ENCODE measurements at places on chromosomes 3 and 15. TPM values are rescaled to one million over a fixed set of nuclear protein-coding genes. Genes with fewer than 3 reads are reported as not detected.

- no peak overlapping the region for H3K27ac ChIP-seq
- DNase-seq, result no peak
- no peak overlapping the region for H3K4me3 ChIP-seq
- H3K36me3 ChIP-seq, result no peaks in the 10 kb centered on the region
- peaks cover 14% of the 10 kb centered on the region for H3K4me1 ChIP-seq
Measured at GRCh38 chr15:85280203-85280602, 100.2 kb upstream of the AKAP13 start.

GRCh38 chr15:99565049-99565298 is 810 bp upstream of the MEF2A start:
- no peak for DNase-seq
- H3K4me3 ChIP-seq, result peak overlapping the region; percentile 65
- peaks cover 17% of the 10 kb centered on the region for H3K27me3 ChIP-seq
- peaks cover 5% of the 10 kb centered on the region for H3K36me3 ChIP-seq

- peaks cover 9% of the 10 kb centered on the region for H3K4me1 ChIP-seq
- peaks cover 3% of the 10 kb centered on the region for H3K27me3 ChIP-seq
- no peaks in the 10 kb centered on the region for H3K36me3 ChIP-seq
- H3K4me3 ChIP-seq, result no peak overlapping the region
- H3K27ac ChIP-seq, result peak overlapping the region; percentile 9
Measured at GRCh38 chr3:57006949-57007419, 53.5 kb upstream of the SPATA12 start.

DNA sequence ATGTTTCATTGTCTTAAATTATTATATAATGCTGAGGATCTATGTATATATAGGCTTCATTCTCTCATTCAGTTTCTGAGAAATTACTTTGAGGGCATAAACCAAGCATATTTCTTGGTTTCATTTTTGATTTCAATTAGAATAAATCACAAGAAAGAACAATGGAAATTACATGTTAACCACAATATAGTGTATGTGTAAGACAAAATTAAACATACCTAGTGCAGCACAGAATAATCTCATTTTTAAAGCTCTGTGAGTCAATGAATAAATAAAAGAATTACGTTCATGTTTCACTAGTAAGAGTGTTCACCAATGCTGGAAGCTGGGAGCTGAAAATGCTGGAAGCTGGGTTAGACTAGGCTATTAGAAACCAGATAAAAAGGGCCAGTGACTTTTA is 72.8 kb downstream of the UBE3A start:
- peaks cover 12% of the 10 kb centered on the region for H3K4me1 ChIP-seq
- DNase-seq, result no peak
- peaks cover 51% of the 10 kb centered on the region for H3K36me3 ChIP-seq
- H3K4me3 ChIP-seq, result no peak overlapping the region
- no peaks in the 10 kb centered on the region for H3K27me3 ChIP-seq

DNA sequence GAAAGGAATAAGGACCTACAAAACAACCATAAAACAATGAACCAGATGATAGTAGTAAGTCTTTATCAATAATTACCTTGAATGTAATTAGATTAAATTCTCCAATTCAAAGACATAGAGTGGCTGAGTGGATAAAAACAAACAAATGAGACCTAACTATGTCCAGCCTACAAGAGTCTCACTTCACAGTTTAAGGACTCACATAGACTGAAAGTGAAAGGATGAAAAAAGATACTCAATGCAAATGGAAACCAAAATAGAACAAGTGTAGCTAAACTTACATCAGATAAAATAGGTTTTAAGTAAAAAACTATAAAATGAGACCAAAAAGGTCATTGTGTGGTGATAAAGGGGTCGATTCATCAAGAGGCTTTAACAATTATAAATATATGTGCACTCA is 21.9 kb upstream of the NR1I2 start:
- no peaks in the 10 kb centered on the region for H3K36me3 ChIP-seq
- no peaks in the 10 kb centered on the region for H3K4me1 ChIP-seq
- H3K27me3 ChIP-seq, result peaks cover 48% of the 10 kb centered on the region
- H3K27ac ChIP-seq, result no peak overlapping the region
- no peak overlapping the region for H3K4me3 ChIP-seq

The DPH3 gene
- 14.4 TPM for total RNA-seq

The SNX33 gene
- total RNA-seq, result 0.60 TPM

DNA sequence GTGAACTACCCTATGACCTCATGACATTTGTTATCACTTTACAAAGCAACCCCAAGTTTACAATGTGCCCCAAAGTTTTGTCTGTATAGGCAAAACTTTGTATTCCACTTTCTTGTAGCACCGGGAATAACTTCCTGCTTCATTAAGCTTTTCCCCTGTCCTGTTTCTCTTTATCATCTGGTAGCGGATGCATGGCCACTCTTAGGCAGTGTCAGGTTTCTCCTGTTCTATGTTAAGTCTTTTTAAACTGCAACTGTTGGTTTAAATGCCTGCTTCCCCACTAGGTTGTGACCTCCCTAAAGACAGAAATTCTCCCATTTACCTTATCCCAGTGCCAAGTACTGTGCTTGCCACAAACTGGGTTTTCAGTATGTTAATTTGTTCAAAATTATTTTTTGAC is 433.6 kb upstream of the DPH6 start:
- no peak overlapping the region for H3K4me3 ChIP-seq
- DNase-seq, result no peak
- H3K36me3 ChIP-seq, result no peaks in the 10 kb centered on the region
- no peaks in the 10 kb centered on the region for H3K4me1 ChIP-seq
- H3K27me3 ChIP-seq, result no peaks in the 10 kb centered on the region

The ERC2 gene
- not detected for total RNA-seq

Data from activated CD4-positive, alpha-beta T cell treated with anti-CD3 and anti-CD28 coated beads, Interleukin-2, amount 10 ng/mL, durations not matched to agents 7 days and 5 days (primary cell).